ENCODE measurements at places on chromosomes 2 and 18.
A peak's percentile ranks its signal among the peaks of the same experiment; 100 is the strongest.

- no peak for DNase-seq
These were observed 89.4 kb downstream of the ZCCHC2 start for GRCh38 chr18:62612289-62612645.

DNA sequence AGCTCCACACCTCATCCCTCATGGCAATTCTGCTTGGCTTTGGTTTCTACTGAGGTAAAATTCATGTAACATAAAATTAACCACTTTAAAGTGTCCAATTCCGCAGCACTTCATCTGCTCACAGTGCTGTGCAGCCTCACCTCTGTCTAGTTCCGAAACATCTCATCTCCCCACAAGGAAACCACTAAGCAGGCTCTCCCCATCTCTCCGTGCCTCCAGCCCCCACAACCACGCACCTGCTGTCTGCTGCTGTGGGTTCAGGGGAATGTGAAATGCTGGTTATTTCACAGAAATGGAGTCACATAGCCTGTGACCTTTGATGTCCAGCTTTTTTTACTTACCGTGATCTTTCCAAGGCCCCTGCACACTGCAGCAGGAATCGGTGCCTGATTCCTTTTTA, 7.7 kb upstream of the GPC1 start:
- DNase-seq: no peak

DNA sequence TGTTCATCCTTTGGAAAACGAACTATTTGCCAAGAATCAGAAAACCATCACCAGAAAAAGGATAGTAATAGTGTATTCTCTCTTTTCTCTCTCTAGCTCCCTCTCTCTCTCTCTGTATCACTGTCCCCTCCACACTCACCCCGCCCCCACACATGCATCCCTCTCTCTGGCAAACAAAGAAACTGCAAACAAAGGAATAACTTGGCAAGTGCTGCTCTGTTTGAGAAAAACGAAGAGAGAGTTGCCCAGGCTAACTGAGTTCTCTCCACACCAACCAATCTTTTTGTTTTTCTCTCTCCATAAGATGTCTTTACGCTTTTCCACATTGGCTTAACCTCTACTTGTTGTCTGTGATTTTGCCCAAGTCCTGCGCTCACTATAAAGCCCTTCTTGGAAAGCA, 316.2 kb downstream of the EPHA4 start:
- no peak for DNase-seq

DNA sequence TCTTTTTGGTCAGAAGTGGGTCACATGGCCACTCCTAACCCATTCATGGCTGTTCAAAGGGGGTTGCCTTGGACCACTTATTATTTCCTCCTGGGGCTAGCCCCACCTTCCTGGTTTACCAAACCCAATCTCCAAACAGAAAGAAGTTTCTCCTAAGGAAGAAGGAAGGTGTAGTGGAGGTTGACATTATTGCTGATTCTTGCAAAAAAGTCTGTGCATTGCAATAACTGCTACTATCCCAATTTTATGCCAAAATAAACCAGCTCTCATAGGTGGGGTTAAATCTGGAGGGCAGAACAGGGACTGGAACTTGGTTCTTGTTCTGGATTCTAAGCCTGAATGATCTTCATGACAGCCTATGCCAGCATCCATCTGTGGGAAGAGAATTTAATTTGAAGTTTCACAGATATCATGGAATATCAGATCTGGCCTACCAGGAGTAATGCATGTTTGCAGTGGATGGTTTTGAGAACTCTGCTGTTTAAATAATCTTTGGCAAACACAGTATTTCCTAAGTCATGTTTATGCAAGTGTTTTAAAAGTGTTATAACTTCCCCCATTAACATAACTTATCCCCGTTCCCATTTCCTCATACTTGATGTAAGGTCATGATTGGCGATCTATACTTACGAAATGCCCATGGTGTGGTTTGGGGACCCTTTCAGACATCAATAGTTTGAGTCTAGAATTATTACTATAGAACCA, 11.9 kb downstream of the ANXA4 start:
- no peak for DNase-seq

DNA sequence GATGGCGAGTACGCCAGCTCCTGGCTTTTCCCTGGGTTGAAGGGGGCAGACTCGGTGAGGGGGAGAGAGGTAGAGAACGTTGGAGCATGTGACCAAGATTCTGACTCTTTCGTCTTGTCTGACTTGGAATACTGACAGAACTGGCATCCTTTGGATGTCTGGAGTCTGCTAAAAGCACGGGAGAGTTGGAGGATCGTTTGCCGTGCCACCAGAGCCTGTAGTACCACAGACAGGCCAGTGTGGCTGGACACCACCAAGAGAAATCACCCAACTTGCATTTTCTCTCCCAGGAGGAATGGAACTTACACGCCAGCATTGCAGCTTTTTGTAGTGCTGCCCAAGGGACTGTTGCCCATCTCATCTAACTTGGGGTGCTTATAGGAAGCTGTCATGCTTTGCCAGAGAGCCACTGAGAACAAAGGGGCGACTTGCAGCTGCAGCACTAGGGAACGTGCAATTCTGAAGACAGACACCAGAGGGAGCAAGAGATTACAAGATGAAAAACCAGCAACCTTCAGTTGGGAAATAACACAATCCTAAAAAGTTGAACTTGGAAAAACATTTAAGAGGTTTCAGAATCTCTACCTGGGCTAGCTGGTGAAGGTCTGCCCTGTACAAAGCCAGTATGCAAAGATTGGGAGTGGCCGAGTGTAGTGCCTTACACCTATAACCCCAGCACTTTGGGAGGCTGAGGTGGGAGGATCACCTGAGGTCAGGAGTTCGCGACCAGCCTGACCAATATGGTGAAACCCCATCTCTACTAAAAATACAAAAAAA, 24.1 kb downstream of the PSMG2 start:
- DNase-seq: peak; percentile 53

DNA sequence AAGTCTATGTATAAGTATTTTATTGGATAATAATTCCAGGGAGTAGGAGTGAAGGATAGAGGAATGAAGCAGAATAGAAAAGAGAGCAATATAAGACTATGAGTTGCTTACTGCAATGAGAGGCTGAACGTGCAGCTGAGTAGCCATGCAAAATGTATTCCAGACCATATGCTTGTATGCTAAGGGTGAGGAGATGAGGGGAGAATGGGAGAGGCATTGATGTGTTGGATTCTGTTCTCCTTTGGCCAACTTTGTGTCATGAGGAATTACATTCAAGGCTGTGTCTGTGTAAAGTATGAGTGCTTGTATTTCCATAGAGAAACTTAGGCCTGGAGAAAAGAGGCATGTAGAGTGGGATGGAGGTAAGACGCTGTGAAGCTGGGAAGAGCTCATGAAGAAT, 301.8 kb downstream of the ARL6IP6 start:
- DNase-seq: no peak

GRCh38 chr2:96315400-96316071, 9.6 kb upstream of the ITPRIPL1 start:
- peak; percentile 44 for DNase-seq

- no peak for DNase-seq
These were observed 583.0 kb downstream of the IRS1 start for GRCh38 chr2:226216575-226216974.

DNA sequence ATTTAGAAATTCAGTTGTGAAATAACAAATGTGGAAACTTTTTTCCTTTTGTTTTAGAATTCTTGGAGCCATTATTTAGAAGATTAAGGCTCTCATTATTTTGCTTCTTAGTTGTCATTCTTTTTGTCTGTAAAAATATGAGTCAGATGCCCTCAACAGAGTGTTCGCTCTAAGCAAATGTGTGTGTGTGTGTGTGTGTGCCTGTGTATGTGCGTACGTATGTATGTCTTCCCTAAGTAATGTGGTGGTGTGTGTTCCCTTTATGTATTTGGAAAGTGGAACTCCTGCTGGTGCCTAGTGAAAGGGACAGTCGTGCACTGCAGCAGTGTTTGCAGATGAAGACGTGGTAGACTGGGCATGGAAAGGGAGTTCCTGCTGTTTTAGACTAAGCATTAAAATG, 27.5 kb downstream of the ZNF407 start:
- no peak for DNase-seq

DNA sequence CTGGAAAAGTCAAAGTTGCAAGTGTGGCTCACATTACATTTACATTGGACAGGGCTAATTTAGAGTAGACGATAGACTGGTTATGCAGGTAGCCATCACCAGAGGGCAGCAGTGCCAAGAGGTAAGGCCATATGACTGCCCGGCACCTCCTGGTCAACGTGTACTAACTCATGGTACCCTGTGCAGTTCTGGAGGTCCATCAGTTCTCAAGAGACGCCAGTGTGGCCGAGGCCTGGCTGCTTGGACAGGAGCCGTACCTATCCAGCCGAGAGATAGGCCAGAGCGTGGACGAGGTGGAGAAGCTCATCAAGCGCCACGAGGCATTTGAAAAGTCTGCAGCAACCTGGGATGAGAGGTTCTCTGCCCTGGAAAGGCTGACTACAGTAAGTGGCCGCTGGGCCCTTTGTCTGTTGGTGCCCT, 65.8 kb upstream of the EML6 start:
- no peak for DNase-seq

GRCh38 chr2:143471550-143471949, 342.3 kb downstream of the ARHGAP15 start:
- DNase-seq: no peak

- no peak for DNase-seq
These were observed 121.3 kb upstream of the EPHA4 start for GRCh38 chr2:221693365-221693764.

DNA sequence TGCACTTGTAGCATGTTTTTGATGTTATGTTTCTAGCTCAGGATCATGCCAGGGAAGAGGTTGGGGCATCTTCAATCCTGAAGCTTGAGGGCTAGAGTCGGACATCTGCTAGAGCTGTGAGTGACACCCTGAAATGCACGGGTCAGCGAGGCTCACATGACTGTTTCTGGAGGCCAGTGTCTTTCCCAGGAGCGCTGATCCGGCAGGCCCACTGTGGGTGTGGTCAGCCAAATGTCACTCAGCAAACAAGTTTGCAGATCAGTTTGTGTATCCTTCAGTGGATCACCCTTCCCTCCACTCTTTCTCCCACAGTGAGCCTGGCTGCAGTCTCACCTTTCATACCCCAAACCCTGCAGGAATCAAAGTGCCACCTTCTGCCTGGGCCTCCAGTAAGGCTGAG, 23.0 kb upstream of the ARHGEF4 start:
- no peak for DNase-seq

DNA sequence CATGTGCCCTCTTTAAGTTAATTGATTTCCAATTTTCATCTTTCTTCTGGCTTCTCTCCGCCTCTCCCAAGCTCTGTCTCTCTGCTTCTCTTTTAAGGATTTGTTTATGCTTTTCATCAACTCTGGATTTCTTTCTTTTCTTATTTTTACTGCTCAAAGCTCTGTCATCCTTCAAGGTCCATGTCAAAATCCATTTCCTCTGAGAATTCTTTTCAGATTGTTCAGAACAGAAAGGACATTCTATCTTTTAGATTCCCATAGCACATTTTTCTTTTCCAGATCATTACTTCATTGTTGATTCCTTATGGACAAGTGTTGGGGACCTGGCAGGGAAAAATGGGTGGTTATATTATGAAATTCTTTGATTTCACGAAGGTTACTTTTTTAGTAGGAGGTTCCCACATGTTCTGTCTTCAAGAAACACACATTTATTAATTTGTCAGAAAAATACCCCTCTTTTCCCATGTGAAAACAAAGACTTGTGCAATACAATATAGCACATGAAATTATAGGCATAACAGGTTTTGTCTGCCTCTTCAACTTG, 12.3 kb downstream of the PMAIP1 start:
- no peak for DNase-seq

DNA sequence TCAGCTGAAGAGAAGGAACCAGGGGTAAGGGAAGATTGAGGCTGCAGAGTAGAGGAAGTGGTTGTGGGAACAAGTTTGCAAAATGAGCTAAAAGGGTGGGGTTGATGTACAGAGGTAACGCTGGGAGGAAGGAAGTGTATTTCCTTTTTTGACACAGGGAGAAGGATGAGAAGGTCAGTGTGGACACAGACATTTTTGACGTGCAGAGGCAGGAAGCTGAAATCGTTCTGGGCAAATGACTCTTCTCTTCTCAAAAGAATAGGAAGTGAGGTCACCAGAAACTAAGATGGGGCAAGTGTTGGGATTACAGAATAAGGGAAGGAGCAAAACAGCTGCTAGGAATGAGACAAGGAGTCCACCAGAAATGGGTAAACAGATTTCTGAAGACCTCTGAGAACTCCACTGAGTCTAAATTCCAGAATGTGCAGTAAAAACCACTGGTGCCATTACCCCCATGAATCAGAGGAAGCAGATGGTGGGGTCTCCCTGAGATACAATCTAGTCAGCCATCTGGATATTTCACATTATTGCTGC, 20.0 kb upstream of the RNF149 start:
- DNase-seq: no peak

GRCh38 chr2:136049011-136049742, 63.8 kb upstream of the DARS1 start:
- DNase-seq: no peak

GRCh38 chr18:57455576-57456129, 20.5 kb downstream of the ONECUT2 start:
- DNase-seq: no peak

DNA sequence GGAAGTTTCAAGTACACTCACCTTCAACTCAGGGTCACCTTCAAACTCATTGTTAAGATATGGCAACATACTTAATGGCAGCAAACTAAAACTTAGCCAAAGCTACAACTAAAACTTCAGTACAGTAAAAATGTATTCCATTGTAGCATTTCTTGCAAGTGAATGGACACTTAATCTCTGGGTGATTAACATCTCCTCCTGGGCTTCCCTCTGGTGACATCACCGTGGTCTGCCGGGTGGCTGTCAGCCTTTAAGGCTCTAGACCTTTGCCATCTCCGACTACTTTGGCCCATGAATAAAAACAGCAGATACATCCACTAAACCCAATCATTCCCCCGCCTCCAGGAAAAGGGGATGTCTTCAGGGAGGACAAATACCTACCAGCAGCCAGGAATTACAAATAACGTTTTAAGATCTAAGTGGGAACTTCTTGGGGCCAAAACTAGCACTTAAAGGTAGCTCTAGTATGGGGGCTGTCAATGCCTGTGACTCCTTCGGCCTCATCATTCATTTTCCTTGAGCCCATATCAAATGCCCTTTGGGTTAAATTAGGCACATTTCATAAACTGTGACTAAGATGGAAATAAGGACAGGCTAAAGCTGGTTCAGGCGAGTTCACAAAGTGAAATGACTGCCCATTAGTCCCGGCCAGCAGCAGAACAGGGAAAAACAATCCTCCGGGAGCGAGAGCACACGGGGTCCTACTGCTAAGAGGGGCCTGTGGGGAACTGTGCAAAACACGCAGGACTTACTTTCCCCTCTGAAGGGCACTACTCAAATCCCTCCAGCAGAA, 1.1 kb downstream of the TFCP2L1 start:
- no peak for DNase-seq
